ENCODE measurements at places on chromosomes 12 and 14.

DNA sequence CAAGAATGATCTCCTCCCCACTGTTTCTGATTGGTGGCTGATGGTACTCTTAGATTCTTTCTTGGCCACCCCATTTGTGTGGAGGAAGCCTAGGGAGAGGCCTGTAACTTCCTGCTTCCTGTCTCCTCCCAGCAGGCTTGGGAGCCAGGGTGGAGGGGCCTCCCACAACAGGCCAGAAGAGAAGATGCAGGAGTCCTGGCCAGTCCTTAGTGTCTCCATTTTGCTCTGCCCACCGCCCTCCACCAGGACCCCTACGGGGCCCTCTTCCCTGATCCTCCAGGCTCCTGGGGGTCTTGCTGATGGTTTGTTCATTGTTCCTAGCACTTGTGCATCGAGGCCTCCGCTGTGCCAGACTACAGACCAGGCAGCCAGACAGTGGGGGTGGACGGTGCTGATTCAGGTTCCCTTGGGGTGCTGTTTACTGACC is 6.8 kb downstream of the TSPAN9 start:
- DNase-seq: no peak

DNA sequence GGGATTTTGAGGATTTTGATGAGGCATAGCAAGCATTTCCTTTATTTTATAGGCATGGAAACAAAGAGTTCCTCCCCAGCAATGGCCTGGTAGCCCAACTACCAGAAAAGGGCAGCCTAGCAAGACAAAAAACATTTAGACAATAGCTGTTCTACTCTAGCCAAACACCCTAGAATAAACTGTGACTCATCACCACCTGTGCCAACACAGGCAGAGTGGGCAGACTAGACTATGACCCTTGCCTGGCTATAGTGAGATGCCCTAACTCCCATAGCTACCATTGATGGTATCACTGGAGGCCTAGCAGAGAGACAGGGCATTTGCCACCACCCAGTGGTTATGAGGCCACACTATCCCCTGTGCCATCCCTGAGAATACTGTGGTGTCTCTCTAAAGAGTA is 15.5 kb upstream of the CCER1 start:
- no peak for DNase-seq

- DNase-seq: no peak
Measured at GRCh38 chr14:44151130-44151820, 355.8 kb downstream of the FSCB start.

DNA sequence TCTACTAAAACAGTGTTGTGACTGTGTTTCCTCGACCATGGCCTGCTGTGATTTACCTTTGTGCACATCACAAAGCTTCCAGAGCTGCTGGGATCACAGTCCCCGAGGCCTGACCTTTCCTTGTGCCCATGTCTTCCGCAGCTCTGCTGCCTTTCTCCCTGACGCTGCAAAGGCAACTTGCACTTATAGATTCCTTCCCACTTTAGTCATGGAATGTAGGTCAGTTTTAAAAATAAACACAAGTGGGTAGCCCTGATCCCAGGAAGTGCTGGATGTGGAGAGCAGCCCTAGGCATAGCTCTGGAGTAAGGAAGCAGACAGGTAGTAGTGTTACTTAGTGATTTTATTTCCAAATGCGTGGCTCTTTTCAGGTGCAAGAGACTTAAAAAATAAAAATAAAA is 825.7 kb downstream of the AACS start:
- no peak for DNase-seq

DNA sequence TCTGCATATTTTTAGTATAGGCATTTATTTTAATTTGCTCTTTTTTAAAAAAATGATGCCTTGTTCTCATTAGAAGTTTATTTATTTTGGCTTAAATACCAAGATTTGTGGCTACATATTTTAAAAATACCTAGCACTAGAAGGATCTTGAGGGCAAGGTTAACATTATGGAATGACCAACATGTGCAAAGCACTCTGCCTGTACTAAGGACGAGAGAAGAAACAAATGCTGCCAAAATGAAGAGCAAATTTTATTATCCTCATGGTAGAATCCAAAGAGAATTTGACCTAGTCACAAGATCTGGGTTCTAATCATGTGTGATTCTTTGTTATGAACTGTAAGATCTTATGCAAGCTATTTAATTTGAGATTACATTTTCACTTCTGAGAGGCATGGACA is 2.8 kb downstream of the CAND1 start:
- DNase-seq: no peak

DNA sequence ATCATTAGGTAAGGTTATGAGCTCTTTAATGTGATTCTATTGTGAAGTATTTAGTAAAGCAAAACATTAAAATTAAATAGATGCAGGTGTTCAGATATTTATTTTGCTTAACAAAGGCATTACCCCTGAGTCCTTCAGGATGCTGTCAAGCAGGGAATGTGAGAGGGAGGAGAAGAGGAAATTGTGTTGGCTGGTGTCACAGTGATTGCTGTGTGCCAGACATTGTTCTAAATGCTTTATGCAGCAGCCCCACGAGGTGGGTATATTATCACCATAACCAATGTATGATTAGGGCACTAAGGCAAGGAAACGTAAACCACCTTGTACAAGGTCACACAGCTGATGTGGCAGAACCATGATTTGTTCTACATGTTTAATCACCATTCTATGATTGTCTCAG is 80.1 kb downstream of the STAB2 start:
- DNase-seq: no peak

- no peak for DNase-seq
Measured at GRCh38 chr12:97752129-97752528, 289.5 kb downstream of the RMST start.

DNA sequence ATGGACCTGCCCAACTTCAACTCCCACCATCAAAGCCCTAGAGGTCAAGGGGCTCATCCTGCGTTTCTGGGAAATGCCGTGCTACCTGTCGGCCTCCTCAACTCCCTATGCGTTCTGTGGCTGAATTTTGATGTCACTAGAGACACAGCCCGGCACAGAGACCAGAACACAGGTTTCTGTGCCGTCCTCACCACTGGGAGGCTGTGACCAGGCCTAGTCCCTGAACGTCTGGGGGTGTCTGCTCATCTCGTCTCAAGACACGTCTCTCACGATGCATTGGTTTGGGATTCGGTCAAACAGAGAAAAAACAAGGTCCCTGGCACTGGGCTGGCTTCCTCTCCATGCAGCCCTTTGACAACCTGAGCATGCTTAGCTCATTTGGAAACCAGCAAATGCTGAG is 33.5 kb downstream of the SLC15A4 start:
- DNase-seq: no peak

- DNase-seq: no peak
Measured at GRCh38 chr12:129483111-129483893, 420.5 kb downstream of the TMEM132D start.

- DNase-seq: no peak
Measured at GRCh38 chr12:27615331-27615891, 80.8 kb upstream of the REP15 start.

DNA sequence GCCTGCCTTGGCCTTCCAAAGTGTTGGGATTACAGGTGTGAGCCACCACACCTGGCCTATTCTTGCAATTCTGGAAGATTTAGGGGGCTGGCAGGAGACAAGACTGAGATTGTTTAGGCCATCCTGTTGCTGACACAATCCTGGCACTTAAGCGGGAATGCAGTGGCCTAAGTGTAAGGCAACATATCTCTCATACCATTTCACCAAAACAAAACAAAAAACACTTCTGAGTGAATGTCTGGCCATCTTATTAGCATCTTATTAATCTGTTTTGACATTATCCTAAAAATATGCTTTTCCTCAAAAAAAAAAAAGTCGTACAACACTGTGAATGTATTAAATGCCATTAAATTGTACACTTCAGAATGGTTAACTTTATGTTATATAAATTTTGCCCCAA is 67.6 kb downstream of the DENND5B start:
- no peak for DNase-seq

GRCh38 chr12:53212931-53213330 is 5.9 kb upstream of the ITGB7 start:
- no peak for DNase-seq

DNA sequence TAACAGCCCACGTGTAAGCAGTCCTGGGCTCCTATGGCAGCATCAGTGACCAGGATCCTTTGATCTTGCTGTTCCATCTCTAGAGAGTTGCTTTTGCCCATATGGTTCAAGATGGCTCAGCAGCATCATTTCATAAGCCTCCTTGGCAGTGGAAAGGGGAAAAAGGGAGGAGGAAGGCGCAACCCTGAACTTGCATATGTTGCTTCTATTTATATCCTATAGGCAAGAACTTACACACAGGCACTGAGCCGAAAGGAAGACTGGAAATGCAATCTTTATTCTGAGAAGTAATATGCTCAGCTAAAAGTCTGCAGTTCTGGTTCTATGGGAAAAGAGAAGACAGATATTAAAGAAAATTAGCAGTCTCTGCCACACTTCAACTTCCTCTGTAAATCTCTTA is 167.7 kb upstream of the PLXNC1 start:
- DNase-seq: no peak

- DNase-seq: no peak
Measured at GRCh38 chr12:109447482-109447881, 29.6 kb downstream of the KCTD10 start.

DNA sequence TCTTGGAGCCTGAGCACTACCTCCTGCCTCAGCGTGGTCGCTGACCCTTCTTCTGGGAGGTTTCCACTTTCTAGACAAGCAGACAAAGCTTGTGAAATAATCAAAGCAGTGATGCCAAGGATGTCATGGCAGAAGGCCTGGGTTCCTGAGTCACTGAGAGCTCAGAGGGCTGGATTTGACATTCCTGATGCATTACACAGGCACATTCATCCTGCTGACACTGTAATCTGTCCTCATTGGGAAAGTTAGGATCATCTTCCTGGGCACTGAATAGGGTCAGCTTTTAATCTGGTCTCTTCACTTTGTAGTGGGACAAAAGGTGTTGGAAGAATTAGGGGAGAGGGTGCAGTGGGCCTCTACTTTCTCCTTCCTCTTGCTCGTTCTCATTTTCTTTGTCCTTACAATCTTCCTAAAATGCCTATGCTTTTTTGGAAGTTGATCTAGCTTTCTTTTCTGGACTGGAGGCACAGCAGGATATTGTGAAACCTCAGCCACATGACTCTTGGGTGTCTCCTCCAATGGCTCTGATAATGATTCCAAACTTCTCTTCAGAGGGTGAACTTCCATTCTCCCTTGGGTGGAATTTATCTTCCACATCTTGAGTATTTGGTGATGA is 29.6 kb downstream of the EEA1 start:
- DNase-seq: no peak

- DNase-seq: no peak
Measured at GRCh38 chr12:84698576-84699333, 213.8 kb downstream of the SLC6A15 start.

DNA sequence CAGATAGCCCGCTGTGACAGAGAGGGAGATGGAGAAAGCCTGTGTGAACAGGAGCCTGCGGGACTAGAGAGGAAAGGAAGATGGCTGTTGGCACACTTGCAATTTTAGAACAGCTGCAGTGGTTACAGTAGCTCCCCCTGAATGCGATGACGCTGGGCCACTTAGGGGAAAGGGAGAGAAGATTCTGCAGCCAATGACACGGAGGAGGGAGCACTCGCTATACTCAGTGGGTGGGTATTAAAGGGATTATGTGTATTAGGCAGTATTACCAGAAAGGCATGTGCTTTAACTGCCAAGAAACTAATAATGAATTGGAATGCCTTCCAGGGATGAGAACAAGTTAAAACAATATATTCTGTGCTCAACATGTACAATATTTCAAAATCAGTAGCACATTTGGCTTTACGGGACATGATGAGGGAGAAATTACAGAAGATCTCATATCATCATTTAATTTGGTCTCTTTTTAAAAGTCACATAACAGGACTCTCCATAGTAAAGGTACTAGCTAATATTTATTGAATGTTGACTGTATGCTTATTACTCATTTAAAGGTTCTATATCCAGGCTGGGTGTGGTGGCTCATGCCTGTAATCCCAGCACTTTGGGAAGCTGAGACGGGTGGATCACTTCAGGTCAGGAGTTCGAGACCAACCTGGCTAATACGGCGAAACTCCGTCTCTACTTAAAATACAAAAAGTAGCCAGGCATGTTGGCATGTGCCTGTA is 35.9 kb upstream of the FOS start:
- no peak for DNase-seq

- DNase-seq: no peak
Measured at GRCh38 chr12:65019696-65020234, 101.3 kb downstream of the WIF1 start.

All from GM12864 (cell line).